Foreskin fibroblast (primary cell): ENCODE measurements at places on chromosomes 3 and 15.

DNA sequence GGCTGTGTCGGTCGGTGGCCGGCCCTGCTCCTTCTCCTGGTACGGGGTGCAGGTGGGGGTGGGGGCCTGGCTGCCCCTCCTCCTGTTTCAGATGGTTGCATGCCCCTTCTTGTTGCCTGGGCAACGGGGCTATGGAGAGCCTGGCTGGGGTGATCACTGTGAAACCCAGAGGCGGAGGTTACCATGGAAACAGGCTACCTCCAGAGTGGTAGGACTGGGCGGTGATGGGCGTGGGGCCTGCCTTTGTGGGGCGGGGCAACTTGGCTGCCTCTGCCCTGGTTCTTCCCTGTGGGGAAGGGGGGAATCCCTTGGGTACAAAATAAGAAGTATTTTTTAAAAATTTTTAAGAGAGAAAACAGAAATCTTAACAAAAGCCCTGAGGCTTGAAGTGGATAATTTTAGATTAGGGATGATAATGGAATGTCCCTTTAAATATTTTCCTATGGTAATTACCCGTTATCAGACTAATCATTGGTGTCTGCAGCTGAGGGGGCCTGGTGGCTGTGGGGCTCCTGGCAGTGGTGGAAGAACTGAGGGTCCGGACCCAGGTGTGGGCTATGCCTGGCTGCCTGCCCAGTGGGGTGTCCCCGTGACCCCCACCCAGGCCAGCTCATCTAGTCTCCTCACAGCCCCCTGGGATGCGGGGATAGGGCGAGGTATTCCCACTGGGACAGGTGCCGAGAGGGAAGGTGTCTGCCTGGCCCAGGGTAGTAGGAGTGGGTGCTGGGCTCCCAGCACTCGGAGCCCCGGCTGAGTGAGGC is 32.5 kb downstream of the PLXNA1 start:
- DNase-seq, result no peak

- no peak for DNase-seq
Measured at GRCh38 chr15:67805666-67806516, 19.4 kb upstream of the SKOR1 start.

GRCh38 chr15:58515807-58516206 is 84.0 kb downstream of the LIPC start:
- DNase-seq, result no peak

GRCh38 chr3:182936239-182936917 is 44.0 kb downstream of the DCUN1D1 start:
- DNase-seq, result no peak

- no peak for DNase-seq
Measured at GRCh38 chr3:55608301-55608937, 121.3 kb upstream of the WNT5A start.

DNA sequence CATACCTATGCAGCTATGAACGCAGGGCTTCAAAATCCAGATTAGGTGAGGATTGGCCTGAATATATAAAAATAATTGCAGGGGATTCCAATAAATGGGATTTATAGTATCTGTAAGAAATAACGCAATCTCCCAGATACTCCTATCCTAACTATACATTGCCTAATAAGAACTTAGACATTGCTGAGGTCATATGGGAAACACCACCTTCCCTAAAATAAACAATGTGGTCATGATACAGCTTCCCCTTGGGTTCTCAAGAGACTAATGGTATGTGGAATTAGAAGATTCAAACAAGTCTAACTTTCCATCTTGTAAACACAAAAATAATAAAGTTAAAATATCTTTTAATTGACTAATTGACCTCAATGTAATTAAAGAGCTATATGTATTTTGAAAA is 28.2 kb downstream of the UBE3A start:
- DNase-seq, result no peak

DNA sequence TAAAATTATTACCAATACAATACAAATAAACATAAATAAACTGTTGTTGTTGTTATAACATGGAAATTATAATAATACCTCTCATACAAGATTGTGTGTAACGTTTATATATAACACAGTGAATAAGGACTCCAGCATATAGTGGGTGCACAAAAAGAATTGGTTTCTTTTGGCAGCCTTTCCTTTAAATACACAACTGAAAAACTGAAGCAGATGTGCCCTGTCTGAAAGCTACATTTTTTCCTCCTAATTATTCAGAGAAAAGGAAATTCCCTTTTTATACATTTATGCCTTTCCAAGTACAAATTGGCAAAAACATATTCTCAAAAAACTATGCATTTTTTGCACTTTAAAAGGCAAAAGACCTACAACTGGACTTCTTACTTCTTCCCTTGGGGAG is 928.9 kb upstream of the NR2F2 start:
- DNase-seq, result no peak

- no peak for DNase-seq
Measured at GRCh38 chr3:50293079-50293801, 1.0 kb upstream of the IFRD2 start.

DNA sequence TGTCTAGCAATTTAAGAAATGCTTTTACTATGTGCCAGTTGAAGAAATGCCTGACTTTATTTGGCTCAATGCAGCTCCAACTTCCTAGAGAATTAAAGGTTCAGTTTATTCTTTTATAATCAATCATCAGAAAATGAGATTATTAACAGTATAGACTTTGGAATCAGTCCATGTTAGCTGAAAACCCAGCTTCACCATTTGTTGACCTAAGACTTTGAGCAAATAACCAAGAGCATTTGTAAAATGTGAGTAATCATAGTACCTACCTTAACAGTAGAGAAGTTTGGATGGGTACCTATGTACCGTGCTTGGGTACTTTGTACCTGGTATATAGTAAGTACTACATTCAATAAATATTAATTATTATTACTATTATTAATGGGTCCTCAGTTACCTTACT is 105.9 kb downstream of the RARB start:
- no peak for DNase-seq

- no peak for DNase-seq
Measured at GRCh38 chr15:59230531-59231055, 23.9 kb downstream of the LDHAL6B start.

- DNase-seq, result no peak
Measured at GRCh38 chr3:188453431-188454384, 299.8 kb downstream of the LPP start.

DNA sequence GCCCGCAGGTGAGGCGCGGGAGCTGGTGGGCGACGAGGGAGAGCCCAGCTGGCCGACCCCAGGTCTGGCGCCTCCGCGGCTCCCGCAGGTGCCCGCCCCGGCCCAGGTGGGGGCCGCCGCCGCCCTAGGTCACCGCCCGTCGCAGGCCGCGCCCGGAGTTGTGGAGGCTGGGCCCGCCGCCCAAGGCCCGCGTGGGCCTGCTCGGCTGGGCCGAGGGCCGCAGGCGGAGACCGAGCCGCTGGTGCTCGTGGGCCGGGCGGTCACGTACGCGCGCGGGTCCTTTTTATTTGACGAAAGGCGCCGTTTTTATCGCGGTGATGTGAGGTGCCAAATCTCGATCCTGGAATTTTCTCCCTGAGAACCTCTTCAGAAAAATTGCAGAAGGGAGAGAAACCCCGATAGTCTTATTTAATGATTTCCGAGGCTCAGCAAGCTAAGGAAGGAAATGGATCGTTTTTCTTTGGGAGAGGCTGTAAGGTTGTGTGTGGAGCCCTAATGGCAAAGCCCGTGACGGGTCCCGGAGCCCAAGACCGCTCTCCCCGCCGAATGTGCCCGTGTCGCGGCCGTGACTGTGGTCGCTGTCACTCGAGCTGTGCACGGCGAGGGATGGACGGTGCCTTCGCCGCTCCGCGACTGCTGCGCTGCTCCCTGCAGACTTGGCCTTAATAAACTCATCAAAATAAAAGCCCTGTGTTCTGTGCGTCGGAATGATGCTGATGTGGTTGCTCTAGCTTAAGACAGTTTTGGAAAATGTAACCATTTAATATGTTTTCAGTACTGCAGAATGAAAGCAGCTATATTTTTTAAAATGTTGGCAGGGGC is 612 bp downstream of the APPL1 start:
- DNase-seq, result peak; percentile 68

GRCh38 chr3:155481089-155481488 is 187.6 kb upstream of the STRIT1 start:
- no peak for DNase-seq
